T-helper 9 cell (primary cell): ENCODE measurements at places on chromosomes 5 and 9.
A peak's percentile ranks its signal among the peaks of the same experiment; 100 is the strongest.

GRCh38 chr9:89625721-89626687, 21.2 kb downstream of the GADD45G start:
- DNase-seq, result no peak

- DNase-seq, result no peak
Observed at GRCh38 chr5:86875539-86875938, 257.8 kb downstream of the COX7C start.

- no peak for DNase-seq
Observed at GRCh38 chr9:68427216-68427977, 71.0 kb downstream of the PGM5 start.

DNA sequence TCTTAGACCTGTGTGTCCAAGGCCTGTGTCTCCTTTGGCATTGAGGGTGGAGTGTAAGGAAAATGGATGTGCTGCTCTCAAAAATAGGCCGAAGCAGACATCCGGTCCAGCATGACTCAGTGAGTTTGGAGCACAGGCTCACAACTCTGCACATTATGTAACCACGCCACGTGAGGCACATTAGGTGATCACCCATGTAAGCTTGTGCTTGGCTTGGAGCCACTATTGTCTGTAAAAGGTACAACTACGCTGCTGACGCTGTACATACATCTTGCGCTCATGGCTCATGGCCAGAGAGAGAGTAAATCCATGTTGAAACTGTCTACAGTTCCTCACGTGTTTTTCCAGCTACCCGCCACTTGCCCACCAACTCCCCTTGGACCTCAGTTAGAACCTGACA, 177.5 kb downstream of the PDE4D start:
- no peak for DNase-seq

- no peak for DNase-seq
Observed at GRCh38 chr9:130845901-130846481, 10.9 kb downstream of the ABL1 start.

DNA sequence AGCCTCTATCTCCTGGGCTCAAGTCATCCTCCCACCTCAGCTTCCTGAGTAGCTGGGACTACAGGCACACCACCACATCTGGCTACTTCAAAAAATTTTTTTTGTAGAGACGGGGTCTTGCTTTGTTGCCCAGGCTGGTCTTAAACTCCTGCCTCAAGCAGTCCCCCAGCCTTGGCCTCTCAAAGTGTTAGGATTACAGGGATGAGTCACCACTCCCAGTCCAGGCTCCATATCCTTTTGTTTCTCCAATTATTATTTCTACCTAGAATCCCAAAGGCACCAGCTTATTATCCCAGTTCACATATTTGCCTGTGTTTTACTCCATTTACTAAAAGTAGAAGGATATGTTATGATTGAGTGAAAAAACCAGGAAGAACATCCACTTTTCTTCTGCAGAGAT, 84.9 kb downstream of the TEK start:
- DNase-seq, result no peak

GRCh38 chr9:38125889-38126288, 56.9 kb upstream of the SHB start:
- DNase-seq, result no peak

GRCh38 chr9:212297-212696, 2.4 kb upstream of the DOCK8 start:
- no peak for DNase-seq

GRCh38 chr9:36191290-36191645, 547 bp downstream of the CLTA start:
- peak; percentile 37 for DNase-seq

- DNase-seq, result no peak
Observed at GRCh38 chr5:148834689-148835088, 8.3 kb downstream of the ADRB2 start.

DNA sequence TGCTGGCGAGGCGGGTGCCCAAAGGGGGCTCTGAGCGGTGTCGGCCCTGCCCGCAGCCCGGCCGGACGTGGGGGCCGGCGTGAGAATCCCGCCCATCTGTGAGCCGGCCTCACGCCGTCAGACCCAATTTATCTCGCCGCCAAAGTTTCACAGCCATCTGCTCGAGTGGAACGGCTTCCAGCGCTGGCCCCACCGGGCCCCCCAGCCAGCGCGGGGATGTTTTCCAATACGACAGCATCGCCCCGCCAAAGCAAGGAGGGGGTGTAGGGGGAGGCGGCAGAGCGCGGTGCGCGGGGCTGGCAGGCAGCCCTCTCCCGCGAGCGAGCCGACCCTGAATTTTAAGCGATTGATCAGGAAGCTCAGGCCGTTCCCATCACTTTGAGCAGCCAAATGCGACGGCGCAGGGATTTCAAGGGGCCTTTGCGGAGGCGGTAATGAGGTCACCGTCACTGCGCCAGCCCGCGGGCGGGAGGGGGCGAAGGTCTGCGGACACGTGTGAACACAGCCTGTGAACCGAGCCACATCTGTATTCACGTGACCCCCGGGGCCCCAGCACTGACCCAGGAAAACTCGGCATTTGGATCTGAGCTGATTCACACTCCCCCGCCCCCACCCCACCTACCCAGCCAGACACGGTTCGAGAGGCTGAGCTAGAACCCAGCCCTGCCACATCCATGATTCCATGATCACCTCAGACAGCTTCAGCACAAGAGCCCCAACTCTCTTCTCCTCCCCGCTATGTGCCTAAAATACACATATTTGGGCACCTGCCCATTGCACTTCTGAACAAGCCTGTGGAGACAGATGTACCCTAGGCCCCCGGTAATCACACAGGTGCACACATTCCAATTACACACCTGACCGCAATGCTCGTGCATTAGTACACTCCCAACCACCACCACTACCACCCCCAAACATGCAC, 47.8 kb upstream of the PSD2 start:
- peak; percentile 36 for DNase-seq

DNA sequence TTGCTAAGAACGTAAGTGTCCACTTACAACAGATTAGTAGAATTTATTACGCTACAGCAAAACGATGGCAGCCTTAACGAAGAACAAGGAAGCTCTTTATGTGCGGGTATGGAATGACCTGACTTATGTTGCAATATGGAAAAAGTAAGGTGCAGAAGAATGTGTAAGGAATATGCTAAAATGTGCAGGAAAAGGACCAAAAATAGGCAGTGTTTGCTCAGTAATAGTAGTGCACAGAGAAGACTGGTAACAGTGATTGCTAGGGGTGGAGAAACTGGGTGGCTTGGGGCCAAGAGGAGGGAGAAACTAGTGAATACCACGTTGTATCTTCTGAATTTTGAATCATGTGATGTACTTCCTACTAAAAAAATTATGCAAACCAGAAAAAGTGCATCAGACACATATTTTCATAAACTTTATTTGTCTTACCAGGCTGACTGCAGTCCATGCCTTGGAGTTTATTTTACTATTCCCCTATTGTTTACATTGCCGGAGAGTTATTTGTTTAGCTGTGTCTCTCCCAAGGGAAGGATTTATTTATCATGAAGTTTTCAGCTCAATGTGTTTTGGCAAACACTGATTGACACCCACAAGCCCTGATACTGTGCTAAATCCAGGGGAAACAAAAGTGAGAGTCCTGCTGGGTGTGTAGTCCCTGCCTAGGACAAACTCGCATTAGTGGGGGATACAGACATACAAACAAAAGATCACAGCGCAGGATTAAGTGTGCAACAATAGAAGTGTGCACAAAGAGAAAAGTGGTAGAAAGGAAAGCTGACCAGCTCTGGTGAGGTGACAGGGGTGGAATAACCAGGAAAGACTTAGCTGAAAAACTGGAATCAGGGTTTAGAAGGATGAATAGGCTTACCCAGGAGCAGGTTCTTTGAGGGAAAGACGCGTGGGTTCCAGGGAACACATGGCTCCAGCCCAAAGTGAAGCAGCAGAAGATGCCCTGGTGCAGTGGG, 34.0 kb upstream of the ZNF484 start:
- DNase-seq, result no peak

- DNase-seq, result no peak
Observed at GRCh38 chr5:39169081-39169480, 50.3 kb downstream of the FYB1 start.

DNA sequence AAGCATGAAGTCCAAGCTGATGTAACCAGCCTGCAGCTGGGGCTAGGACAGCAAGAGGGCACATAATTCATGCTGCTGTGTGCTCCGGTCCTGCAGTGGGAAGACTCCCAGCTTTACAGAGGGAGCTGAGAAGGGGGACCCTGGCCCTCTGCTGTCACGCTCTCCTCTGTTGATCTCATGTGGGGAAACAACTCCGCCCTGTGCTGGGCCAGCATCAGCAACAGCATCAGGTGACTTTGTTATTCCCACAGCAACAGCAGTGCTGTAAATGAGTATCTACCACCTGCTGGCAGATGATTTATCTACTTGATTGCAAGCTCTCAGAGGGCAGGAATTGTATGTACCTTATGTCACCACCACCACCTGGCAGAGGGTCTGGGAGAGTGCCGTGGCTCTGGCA, 176.2 kb downstream of the COL23A1 start:
- no peak for DNase-seq

DNA sequence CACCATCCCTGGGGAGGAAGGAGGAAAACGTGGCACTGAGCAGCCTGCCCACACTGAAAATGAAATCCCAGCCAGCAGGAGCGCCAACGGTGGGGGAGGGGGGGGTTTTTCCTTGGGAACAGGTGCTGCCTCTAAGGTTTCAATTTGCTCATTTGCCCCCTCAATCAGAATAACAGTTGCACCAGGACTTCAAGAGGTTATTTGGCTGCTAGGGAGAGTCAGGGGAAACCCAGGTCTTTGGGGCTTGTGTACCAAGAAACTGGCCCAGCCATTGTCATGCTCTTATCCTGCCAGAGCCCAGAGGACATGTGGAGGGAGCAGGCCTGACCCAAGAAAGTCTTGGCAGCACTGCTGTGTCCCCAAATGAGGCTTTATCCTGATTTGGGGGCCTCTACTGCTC, 66.5 kb downstream of the NDFIP1 start:
- DNase-seq, result no peak

GRCh38 chr5:157607371-157608161, 32.0 kb upstream of the ADAM19 start:
- DNase-seq, result peak; percentile 61

- DNase-seq, result no peak
Observed at GRCh38 chr9:114448706-114449105, 56.6 kb downstream of the WHRN start.

GRCh38 chr9:37611961-37612360, 19.6 kb upstream of the TOMM5 start:
- no peak for DNase-seq

GRCh38 chr5:151451626-151452520, 4.5 kb downstream of the SLC36A1 start:
- DNase-seq, result no peak
